ENCODE measurements at places on chromosomes 7 and 10.

DNA sequence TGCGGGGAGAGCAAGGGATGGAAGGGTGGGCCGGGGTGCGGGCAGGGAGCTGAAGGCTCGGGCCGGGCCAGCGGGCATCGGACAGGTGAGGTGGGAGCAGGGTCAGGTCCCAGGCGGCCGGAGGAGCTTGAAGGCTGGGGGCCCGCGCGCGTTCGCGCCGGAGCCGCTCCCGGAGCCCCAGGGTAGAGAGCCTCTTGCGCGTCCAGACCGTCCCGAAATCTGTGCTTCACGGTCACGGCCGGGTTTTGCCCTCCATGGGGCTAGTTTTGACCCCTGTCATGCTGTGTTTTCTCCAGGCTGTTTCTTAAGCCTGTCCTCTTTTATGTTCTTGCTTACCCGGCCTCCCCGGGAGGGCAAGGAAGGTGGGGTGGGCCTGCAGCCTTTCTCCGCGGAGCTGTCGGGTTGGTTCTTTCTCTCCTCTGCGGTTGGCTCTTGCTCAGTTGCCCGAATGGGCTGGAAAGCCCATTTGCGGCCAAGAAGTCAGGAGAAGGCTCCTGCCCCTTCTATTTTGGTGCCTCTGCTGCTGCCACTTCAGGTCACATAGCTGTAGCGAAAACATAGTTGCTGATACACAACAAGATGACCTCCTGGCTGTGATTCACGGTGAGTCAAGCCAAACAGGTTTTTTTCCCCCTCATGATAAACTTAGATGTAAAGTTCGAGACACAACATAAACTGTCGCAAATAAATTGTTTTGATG, 650 bp downstream of the UBE2D1 start:
- H3K4me3 ChIP-seq = peak overlapping the region; percentile 80
- H3K36me3 ChIP-seq = no peaks in the 10 kb centered on the region
- DNase-seq = peak; percentile 49
- peak overlapping the region; percentile 23 for H3K27ac ChIP-seq
- no peaks in the 10 kb centered on the region for H3K4me1 ChIP-seq

DNA sequence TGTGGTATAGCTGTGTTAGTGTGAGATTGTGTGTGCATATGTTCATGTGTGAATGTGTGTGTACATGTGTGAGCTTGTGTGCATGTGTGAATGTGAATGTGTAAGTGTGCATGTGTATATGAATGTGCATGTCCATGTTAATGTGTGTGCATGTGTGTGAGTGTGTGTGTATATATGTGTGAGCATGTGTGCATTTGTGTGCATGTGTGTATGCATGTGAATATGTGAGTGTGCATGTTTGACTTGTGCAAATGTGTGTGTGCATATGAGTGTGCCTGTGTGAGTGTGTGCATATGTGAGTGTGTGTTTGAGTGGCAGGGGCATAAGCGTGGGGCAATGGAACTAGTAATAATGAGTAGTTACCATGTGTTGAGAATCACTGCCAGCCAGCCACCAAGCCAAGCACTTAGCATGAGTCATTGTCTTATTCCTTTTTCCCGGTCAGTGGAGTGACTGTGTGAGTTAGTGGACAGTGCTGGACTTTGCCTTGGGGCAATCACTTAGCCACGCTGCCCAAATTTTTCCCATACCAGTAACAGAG, 46.3 kb upstream of the SHH start:
- no peak overlapping the region for H3K4me3 ChIP-seq
- H3K4me1 ChIP-seq = no peaks in the 10 kb centered on the region
- H3K36me3 ChIP-seq = no peaks in the 10 kb centered on the region
- H3K27ac ChIP-seq = no peak overlapping the region
- H3K27me3 ChIP-seq = no peaks in the 10 kb centered on the region

GRCh38 chr10:10758306-10758705, 259.4 kb upstream of the CELF2 start:
- H3K4me1 ChIP-seq = no peaks in the 10 kb centered on the region
- no peak overlapping the region for H3K27ac ChIP-seq
- DNase-seq = no peak
- H3K27me3 ChIP-seq = no peaks in the 10 kb centered on the region

DNA sequence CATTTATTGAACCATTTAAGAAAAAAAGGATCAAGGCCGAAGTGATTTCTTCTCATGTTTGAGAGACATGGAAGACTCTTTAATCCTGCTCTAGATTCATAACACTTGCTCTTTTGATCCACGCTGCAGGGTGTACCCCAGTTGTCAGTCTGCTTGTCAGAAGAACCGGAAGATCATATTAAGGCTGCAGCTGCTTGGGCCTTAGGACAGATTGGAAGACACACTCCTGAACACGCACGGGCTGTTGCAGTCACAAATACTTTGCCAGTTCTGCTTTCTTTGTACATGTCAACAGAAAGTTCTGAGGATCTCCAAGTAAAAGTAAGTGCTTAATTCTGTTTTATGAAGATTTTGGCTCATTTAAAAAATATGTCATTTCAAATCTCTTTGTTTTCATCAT, 46.3 kb downstream of the SPAG6 start:
- no peak for DNase-seq
- no peak overlapping the region for H3K27ac ChIP-seq
- H3K27me3 ChIP-seq = no peaks in the 10 kb centered on the region
- no peaks in the 10 kb centered on the region for H3K36me3 ChIP-seq

GRCh38 chr7:116224492-116225098, 14.3 kb downstream of the TES start:
- no peak overlapping the region for H3K27ac ChIP-seq
- no peaks in the 10 kb centered on the region for H3K36me3 ChIP-seq
- H3K4me3 ChIP-seq = no peak overlapping the region
- DNase-seq = no peak
- H3K27me3 ChIP-seq = no peaks in the 10 kb centered on the region

DNA sequence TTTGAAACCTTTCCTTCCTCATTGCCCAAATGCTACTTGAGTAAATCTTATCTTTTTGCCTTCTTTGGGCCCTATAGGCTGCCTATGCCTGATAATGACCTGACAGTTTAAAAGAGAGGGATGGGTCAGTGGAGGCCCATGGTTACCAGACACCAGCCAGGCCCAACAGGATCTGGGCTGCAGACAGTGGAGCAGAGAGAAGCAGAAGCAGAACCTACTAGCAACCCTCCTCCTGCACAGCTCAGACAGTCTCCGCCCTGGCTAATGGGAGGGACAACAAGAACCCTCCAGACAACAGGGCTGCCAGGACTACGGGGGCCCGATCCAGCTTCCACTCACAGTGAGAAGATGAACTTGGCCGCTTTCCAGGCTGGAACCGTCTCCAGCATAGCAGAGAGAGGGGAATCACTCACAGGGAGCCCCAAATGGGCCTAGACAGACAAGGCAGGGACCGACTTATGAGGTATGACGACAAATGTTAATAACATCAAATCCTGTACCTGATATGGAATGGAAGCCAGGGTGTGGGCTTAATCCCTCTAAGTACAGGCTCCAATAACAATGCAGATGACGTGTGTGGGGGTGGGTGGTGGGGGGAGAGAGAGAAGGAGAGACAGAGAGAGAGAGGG, 31.7 kb upstream of the DGKI start:
- no peak overlapping the region for H3K4me3 ChIP-seq
- DNase-seq = peak; percentile 81
- H3K27me3 ChIP-seq = no peaks in the 10 kb centered on the region
- no peaks in the 10 kb centered on the region for H3K36me3 ChIP-seq
- H3K4me1 ChIP-seq = peaks cover 6% of the 10 kb centered on the region

- H3K27ac ChIP-seq = no peak overlapping the region
- no peak for DNase-seq
- H3K27me3 ChIP-seq = no peaks in the 10 kb centered on the region
- H3K4me3 ChIP-seq = no peak overlapping the region
- H3K36me3 ChIP-seq = no peaks in the 10 kb centered on the region
- no peaks in the 10 kb centered on the region for H3K4me1 ChIP-seq
Measured at GRCh38 chr10:130254662-130255061, 118.5 kb downstream of the GLRX3 start.

GRCh38 chr7:2354939-2355704, 495 bp downstream of the EIF3B start:
- H3K27me3 ChIP-seq = no peaks in the 10 kb centered on the region
- peaks cover 1% of the 10 kb centered on the region for H3K36me3 ChIP-seq
- peak overlapping the region; percentile 95 for H3K4me3 ChIP-seq
- no peak overlapping the region for H3K27ac ChIP-seq

DNA sequence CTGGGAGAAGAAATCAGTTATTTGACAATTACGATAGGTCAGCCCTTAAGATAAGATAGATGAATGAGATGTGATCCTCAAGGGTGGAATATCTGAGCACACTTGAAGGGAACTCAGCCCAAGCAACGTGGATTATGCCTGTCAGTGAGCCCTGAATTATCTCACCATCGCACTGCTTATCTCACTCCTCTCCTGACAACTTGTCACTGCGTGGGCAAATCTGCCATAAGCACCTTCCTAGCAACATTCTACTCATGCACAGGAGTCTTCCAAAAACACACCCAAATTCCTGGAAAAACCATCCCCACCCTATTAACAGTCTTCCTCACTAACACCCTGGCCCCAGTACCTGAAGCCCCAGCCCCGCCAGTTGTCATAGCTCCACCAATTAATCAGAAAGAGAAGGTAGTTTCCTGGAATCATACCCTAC, 46.5 kb upstream of the IL6 start:
- no peak overlapping the region for H3K4me3 ChIP-seq
- no peaks in the 10 kb centered on the region for H3K27me3 ChIP-seq
- no peaks in the 10 kb centered on the region for H3K4me1 ChIP-seq
- no peaks in the 10 kb centered on the region for H3K36me3 ChIP-seq

DNA sequence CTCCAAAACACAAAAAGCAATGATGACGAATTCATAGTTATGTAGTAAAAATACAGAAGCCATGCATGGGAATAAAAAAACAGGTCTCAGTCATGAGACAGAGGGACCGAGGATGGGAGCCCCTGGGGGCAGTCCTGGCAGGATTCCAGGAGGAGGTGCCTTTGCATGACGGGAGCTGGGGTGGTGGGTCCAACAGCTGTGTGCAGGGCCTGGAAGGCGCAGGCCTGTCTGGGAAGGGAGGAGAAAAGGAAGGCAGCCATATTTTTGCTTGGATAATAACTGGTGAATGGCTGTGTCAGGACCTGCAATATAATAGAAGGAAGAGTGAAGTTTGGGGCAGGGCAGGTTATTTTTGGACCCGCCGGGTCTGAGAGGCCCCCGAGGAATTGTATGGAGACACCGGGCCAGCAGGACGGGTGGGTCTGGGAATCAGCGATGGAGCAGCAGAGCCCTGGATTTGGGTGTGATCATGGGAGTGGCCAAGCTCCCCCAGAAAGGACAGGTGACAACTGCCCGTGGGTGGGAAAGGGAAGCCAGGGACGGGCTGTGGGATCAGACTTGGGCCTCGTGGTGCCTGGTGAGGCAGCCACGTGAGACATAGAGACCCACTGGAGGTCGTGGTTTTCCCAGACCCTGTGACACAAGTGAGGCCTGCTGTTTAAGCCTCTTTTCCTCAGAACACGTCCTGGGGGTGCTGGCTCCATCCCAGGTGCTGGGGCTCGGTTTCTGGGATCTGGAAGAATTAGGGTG, 2.9 kb upstream of the JAKMIP3 start:
- no peak overlapping the region for H3K27ac ChIP-seq
- H3K4me3 ChIP-seq = no peak overlapping the region
- no peak for DNase-seq
- no peaks in the 10 kb centered on the region for H3K4me1 ChIP-seq

DNA sequence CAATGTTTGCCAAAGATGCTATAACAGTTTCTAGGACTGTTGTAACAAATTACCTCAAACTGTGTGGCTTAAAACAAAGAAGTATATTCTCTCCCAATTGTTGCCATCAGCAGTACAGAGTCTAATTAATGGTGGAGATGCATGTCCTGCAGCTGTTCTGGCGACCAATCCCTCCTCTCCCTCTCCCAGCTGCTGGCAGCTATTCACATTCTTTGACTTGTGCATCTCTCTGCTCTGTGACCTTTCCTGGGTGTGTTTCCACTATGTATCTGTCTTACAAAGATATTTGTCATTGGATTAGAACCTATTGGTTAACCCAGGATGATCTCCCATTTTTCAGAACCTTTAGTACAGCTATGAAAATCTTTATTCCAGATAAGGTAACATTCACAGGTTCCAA, 561.7 kb upstream of the POM121L12 start:
- DNase-seq = no peak
- no peaks in the 10 kb centered on the region for H3K27me3 ChIP-seq
- no peak overlapping the region for H3K27ac ChIP-seq

DNA sequence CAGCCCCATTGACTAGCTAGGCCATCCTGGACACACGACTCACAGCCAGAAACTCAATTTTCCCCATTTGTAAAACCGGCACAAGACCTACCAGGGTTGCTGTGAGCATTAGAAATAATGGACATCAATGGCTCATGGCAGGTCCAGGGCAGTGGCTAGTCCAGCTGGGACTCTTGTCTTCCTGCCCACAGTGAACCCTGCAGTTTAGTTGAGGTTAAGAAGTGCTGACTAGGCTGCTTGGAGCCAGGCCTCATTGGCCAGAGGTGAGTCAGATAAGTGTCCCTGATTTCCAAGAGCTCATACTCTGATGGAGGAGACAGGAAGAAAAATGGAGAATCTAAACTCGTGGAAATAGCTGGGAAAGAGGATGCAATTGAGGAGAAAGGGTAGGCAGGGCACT, 123.4 kb upstream of the ZNF92 start:
- no peak overlapping the region for H3K4me3 ChIP-seq
- no peaks in the 10 kb centered on the region for H3K27me3 ChIP-seq
- no peak for DNase-seq
- no peaks in the 10 kb centered on the region for H3K4me1 ChIP-seq
- no peak overlapping the region for H3K27ac ChIP-seq
- H3K36me3 ChIP-seq = no peaks in the 10 kb centered on the region

DNA sequence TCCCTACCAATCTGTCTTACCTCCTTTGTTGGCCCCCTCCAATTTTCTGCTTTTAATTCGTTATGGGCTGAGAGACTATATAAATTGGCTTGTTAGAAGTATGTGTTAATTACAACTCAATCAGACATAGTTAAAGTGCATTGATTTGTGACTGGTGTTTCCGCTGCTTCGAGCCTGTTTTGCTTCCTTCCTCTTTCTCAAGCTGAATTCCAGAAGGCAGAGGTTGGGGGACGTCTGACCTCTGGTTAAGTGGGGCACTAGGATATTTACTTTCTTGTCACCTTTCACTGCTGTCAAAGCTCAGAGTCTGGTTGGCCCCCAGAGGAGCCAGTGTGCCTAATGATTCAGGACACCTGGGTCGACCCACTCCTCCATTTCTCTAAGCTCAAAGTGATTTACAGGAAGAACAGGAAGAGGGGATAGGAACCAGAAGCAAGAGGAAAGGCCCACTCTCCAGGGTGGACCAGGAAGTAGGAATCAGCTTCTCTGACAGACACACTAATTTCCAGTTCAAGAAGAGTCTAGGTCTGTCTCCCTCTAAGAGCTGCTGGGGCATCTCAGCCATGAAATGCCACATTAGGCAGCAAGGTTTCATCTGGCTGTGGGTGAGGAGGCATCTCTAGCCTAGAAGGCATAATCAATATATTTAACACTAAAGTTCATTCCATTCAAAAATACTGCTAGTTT, 397.2 kb upstream of the NPVF start:
- H3K27me3 ChIP-seq = no peaks in the 10 kb centered on the region
- DNase-seq = no peak
- H3K36me3 ChIP-seq = no peaks in the 10 kb centered on the region
- H3K4me3 ChIP-seq = no peak overlapping the region
- peaks cover 4% of the 10 kb centered on the region for H3K4me1 ChIP-seq
